ENCODE measurements at places on chromosomes 12 and 14.

GRCh38 chr14:36755756-36756155, 94.1 kb downstream of the PAX9 start:
- DNase-seq = no peak

DNA sequence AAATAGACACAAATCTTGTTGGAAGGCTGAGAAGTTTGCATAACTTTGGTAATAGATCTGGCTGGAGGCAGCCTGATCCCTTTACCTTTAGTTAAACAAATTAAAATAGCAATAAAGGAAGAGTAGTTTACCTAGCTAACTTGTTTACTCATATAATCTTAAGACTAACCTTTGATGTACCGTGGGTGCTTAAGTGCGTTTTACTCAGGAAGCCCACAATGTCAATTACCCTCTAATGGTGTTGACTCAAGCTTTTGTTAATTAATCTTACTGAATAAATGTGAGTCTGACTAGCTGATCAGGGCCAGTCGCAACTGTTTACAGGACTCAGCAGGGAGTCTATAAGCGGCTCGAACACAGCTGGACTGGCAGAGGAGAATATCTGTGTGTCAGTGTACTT, 51.5 kb downstream of the FAR2 start:
- no peak for DNase-seq

GRCh38 chr14:89701211-89702043, 253.1 kb downstream of the EFCAB11 start:
- DNase-seq = peak; percentile 74

DNA sequence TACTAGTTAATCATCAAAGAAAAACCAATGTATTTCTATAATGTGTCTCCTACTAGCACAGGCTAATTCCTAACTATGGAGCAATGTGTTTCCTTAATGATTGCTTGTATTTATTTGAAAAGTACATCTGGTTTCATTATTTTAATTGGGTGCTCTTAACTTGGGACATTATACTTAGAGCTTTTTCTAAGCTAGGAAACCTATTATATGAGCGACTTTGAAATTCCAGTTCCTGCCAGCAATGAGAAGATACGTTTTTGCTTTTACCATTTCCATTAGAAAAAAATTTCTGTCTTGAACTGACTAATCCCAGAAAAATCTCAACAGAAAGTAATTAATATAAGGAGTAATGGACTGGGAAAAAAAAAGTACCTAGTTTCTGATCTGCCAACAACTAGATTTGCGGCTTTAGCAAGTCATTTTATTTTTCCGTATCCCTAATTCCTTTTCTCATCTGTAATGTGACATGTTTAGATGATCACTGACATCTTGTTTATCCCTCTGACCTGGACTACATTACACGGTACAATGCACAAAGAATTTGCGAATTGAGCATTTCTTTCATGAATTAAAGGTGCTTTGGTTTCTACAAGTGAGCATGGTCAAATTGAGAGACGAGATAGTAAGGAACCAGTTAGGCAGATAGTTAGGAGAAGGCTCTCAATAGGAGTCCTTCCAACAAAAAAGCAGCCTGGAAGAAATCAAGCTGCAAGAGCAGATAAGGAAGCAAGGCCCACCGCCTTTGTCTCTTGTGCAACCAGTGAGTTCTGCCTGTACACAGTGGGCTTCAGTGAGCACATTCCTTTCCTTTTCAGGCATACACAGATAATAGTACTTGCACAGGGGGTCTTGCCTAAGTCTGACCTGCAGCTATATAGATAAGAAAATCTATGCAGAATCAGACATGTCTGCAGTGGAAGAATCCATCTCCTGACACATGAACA, 1765.0 kb upstream of the FLRT2 start:
- DNase-seq = no peak

DNA sequence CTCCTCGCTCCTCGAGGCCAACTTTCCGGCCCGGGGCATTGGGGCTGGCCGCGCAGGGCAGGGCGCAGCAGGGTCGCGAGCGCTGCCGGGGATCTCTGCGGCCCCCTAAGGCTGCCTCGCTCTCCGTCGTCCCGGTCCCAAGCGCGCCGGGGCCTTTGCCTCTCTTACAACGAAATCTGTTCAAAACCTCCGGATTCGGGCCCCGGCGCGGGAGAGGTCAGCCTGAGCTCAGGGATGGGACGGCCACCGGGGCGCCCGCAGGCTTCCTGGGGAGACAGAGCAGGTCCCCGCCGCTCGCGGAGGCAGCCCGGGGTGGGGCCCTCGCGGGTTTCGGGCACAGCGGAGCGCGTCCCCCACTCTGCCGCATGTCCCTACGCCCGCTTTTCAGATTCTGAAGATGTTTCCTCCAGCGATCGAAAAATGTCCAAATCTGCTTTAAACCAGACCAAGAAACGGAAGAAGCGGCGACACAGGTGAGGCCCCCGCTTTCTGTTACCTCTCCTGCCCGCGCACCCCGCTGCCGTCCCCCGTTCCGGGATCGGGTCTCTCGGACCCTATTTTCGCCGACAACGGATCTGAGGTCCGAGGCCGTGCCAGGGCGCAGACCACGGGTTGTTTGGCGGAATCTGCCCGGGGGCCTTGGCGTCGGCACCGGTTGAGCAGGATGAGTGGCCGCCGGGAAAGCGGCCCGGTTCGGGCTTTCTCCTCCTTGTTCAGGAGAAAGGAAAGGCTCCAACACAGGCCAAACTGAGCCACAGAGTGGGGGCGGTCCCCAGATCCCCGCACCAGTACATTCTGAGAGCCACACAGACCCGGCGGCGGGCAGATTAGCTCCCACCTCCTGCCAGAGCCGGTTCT, 1.8 kb downstream of the VSX2 start:
- no peak for DNase-seq

- DNase-seq = no peak
Measured at GRCh38 chr14:105165134-105165704, 3.4 kb downstream of the JAG2 start.

- no peak for DNase-seq
Measured at GRCh38 chr12:80170915-80171314, 71.6 kb downstream of the OTOGL start.

DNA sequence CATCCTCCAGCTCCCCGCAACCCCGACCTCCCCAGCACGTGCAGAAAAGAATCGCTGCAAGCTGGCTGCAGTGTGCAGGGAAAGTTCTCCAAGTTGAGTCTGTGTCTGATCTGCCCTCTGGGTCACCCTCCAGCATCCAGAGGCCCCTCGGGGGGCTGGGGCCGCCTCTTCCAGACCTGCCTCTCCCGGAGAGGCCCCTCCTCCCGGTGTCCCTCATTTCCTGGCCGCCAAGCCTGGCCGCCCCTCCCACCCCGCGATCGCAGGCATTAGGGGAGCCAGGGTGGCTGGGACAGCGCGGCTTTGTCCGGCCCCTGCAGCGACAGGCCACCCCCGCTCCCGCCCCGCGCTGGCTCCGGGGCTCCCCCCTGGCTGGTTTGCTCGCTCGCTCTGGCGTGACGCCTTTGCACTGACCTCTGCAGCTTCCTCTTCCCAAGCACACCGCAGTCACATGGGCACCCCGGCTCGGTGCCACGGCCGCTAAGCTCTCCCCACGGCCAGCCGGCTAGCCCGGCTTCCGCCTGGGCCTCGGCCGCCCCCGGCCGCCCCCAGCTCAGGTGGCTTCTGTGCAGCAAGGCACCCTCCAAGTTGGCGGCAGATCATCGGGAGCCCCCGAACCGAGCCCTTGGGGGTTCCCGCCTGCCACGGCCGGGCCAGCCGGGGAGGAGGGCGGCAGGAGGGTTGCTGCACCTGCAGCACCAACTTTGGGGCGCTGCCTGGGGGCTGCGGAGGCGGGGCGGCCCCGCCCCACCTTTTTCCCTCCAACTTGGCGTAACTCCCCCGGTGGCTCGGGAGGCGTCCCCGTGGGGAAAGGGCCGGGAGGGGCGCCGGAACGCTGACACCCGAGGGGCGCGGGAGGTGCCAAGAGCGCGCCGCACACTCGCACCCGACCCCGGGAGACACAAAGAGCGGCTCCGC, 43.7 kb downstream of the KDM2B start:
- peak; percentile 20 for DNase-seq

DNA sequence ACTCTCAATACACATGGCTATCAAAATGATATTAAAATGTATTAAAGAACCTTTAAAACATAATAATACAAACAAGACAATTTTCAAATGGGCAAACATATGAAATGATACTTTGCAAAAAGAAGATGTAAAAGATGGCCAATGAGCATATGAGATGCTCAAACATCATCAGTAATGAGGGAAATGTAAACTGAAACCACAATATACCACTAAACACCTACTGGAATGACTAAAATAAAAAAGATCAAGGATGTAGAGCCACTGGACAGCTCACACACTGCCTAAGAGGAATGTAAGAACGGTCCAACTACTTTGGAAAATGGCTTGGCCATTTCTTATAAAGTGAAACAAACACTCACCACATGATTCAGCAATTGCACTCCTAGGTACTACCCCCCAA, 97.2 kb upstream of the BBS10 start:
- DNase-seq = no peak

GRCh38 chr12:12714276-12715021, 2.7 kb upstream of the CDKN1B start:
- DNase-seq = peak; percentile 28

DNA sequence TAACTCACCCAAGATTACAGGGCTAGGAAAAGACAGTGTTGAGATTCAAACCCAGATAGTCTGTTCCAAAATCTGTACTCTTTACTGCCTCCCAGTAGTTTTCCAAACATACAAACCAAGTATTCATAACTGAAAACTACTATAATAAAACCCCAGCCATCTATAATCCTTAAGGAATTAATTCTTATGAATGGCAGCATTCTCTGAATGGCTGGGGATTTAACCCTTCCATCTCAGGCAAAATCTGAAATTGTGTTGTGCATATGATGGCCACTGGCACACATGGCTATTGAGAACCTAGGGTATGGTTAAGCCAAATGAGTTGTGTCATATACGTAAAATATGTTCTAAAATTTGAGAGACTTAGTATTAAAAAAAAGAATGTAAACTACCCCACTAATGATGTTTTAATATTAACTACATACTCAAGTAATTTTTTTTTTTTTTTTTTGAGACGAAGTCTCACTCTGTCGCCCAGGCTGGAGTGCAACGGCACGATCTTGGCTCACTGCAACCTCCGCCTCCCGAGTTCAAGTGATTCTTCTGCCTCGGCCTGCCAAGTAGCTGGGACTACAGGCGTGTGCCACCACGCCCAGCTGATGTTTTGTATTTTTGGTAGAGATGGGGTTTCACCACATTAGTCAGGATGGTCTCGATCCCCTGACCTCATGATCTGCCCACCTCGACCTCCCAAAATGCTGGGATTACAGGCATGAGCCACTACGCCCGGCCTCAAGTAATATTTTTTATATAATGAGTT, 16.7 kb downstream of the PPP1R13B start:
- DNase-seq = no peak

DNA sequence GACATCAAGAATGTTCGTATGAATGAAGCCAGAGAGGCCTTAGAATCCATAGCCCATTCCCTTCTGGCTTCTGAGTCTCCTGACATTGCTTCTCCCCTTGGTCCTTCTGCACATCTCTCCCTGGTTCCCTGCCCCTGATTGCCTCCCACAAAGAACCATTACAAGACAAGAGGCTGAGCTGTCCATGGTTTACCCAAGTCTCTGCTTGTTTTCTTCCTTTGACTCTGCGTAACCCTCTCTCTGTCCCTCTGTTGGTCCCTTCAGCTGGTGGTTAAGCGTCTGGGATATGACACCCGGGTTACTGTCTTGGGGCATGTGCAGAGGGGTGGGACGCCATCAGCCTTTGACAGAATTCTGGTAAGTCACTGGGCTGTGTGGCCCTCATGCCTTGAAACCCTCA, 15.9 kb downstream of the PFKM start:
- no peak for DNase-seq

- DNase-seq = no peak
Measured at GRCh38 chr14:100523843-100524169, 63.4 kb downstream of the BEGAIN start.

- DNase-seq = no peak
Measured at GRCh38 chr12:28497889-28498411, 307.7 kb downstream of the CCDC91 start.

- DNase-seq = no peak
Measured at GRCh38 chr12:9406564-9407424, 198.6 kb upstream of the PZP start.

DNA sequence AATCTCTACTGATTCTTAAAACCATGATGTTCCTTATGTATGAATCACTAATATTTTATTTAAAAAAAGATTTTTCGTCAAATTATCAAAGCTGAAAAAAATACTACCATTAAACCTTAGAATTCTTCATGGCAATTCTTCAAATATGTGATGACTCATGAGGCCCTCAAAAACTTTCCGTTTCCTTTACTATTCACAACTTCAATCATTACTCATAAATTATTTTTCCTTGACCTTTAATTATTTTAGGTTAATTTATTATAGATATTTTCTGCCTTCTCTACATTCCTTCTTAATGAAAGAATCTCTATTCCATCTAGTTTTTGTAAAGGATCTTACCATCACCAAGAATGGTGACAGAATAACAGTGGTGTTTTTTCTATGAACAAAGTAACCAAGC, 162.1 kb upstream of the SOX5 start:
- no peak for DNase-seq

DNA sequence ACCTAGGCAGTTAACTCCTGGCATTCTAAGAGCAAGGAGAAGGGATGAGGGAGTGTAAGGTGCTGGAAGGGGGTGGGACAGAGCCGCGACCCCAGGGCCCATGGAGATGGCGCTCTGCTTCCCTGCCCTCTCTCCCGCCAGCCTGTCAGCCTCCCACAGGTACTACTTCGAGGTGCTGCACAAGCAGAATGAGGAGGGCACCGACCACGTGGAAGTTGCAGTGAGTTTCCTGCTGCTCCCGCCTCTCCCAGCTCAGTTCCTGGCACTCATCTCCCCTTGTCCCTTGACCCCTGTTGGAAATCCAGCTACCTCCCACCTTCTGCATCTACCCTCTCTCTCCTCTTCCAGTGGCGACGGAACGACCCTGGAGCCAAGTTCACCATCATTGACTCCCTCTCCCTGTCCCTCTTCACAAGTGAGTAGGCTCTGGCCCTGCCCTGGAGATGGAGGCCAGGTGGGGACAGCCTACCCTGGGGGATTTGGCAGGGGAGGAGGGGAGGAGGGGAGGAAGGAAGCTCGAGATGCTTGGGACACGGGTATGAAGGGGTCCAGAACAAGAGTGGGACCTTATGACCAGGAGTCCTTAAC, 88.2 kb downstream of the B4GALNT3 start:
- no peak for DNase-seq

- no peak for DNase-seq
Measured at GRCh38 chr14:92426237-92426636, 87.3 kb upstream of the RIN3 start.

DNA sequence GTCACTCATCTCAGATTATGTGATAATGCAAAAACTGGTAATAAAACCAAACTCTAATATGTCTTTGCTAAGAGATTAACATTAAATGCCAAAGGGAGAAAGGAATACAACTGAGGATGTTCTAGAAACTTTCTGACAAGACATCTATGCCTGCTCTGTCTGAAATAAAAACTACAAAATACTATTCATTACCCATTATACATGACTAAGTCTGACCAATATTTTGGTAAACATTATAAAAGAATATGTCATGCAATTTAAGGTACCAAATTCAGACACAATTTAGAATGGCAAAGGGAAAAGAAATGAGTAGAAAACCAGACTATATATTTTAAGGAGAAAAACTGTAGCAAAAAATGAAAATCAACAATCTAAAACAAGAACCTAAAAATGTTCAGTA, 39.5 kb downstream of the UBR7 start:
- no peak for DNase-seq

GRCh38 chr14:51305751-51306150, 65.7 kb downstream of the TMX1 start:
- DNase-seq = no peak

GRCh38 chr12:46209170-46209569, 59.7 kb downstream of the SLC38A1 start:
- DNase-seq = no peak

- no peak for DNase-seq
Measured at GRCh38 chr14:50736932-50737419, 68.9 kb upstream of the SAV1 start.

- no peak for DNase-seq
Measured at GRCh38 chr14:80388980-80389711, 177.8 kb upstream of the DIO2 start.
